ENCODE measurements at places on chromosomes 7 and 10.

DNA sequence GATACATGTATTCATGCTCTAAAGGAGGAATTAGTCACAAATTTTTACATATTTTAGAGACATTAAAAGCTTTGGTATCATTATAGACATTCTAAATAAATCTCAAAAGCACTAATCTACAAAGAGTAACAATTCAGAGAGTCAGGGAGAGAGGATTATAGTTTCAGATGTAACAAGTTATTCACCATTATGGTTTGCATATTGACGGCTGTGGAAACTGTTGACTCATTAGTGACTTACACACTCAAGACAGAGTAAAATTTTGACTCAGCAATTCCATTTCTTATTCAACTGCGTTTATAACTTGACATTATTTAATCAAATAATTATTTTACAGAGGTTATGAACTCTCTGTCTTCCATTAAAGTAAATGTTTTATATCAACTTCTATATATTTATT, 95.4 kb upstream of the SEMA3C start:
- no peak for DNase-seq

- no peak for DNase-seq
These were observed 90.8 kb downstream of the ELAPOR2 start for GRCh38 chr7:86968618-86969017.

- DNase-seq, result no peak
These were observed 87.3 kb upstream of the STEAP1B start for GRCh38 chr7:22587322-22587721.

- DNase-seq, result no peak
These were observed 327.2 kb upstream of the BMPER start for GRCh38 chr7:33578166-33578565.

GRCh38 chr7:142983825-142984224, 21.7 kb upstream of the KEL start:
- DNase-seq, result no peak

DNA sequence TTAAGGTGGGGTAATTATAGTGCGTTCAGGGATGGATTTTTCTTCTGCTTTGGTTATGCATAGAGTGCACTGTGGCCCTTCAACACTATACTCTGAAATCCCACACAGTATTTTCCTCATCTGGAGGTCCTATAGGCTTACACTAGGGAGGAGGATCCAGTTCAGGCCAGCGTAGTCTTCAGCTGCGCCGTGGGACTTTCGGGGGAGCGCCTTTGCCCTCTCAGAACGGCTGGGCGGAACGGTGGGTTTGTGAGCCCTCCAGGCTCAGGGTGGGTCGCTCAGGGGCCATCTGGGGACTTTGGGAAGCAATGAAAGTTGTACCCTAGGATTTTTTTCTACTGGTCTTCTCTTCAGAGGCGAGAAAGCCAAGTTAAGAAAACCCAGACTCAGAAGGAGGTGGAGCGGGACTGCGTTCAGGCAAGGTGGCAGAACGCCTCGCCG, 652 bp upstream of the VPS26A start:
- no peak for DNase-seq

DNA sequence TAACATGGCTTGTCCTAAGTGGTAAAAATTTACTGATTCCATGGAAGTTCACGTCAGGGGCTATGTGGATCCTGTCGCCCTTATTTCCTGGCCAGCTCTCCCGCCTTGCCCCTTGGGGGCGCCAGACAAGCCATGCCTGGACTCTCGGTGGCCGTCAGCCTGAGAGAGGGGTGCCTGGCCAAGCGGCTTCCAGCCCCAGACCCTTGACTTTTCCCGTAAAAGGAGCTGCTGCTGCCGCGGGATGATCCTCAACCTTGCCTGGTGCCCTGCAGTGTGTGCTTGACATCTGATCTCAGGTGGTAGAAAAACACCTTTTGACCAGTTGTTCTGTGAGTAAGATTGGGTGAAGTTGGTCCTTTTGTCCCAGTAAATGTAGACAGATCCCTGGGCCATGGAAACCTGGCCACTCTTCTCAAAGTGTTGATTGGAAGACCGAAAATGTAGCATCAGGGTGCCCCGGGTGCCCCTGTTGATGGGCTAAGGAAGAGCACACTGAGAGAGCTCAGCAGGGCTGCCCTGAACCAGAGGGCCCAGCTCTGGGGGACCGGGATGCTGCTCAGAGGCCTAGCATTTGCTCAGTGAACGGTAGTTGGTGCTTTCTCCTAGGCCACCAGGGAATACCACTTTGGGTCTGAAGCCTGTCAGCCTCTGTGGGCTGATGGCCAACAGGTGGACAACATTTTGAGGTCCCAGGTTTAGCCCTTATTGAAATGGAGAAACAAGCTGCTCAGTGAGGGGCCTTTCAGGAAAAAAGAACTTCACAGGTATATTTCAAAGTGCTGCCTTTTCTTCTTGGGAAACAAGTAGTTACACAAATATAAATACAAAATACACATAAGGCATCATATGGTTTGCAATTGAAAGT, 162.5 kb downstream of the LRMDA start:
- DNase-seq, result no peak

GRCh38 chr7:99642027-99642426, 25.3 kb downstream of the ZSCAN25 start:
- no peak for DNase-seq

GRCh38 chr7:130875265-130875741, 141.3 kb upstream of the KLF14 start:
- DNase-seq, result no peak

GRCh38 chr10:59905731-59906416, 482 bp downstream of the CCDC6 start:
- no peak for DNase-seq

DNA sequence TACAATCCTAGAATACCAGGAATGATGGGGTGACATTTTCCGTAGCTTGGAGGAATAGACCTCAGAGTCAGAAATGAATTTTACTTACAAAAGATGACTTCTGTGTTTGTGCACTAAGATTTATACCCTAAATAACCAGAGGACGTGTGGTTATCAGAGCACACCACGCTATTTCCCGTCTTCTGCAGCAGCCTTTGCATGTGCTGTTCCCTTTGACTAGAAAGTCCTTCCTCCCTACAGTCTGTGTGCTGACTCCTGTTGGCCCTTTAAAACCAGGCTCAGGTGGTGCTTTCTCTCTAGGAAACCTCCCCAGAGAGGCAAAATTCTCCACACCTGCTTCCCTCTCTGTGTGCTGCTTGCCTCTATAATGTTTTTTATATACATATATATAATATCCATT, 73.3 kb upstream of the SMNDC1 start:
- DNase-seq, result no peak

GRCh38 chr10:125003146-125003900, 61.4 kb downstream of the ZRANB1 start:
- no peak for DNase-seq

GRCh38 chr10:116522803-116523381, 22.8 kb upstream of the PNLIP start:
- DNase-seq, result no peak

DNA sequence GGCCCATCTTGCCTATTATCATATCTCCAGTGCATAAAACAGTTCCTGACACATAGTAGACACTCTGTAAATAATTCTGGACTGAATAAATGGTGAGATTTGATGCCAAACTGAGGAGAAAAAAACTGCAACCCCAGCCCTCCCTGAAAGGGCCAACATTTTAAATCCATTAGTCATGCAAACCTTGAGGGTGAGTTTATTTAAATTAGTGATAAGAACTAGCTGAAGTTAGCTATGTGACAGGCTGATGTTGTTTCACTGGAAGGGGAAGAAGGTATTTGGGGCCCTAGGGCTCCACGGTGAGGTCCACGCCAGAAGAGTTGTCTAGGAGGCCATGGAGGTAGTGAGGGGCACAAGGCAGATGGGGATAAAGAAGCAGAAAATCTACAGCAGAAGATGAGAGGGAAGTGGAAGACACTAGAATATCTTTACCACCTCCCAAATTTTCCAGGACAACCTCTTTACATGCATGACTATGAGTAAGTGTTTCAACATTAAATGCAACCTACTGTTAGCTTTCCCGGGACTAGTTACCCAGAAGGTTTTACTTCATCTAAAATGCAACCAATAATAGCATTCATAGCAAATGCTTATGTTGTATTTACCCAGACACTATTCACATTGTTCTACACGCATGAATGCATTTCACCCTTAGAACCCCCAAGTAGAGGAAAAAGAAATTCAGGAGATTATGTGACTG, 183.2 kb upstream of the LYZL1 start:
- no peak for DNase-seq

DNA sequence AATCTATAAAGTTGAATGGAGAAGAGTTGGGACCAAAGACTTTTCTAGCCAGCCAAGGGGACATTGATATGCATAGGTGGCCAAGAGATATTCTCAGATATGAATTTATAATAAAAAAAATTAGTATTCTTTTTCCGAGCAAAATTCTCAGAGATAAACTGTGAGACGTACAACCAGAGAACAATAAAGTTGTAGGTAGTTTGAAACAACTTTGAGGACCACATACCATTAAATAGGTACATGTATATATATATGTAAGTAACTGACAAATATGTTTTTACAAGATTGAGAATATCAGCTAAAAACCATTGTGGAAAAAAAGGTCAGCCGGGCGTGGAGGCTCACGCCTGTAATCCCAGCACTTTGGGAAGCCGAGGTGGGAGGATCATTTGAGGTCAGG, 56.5 kb downstream of the EXOC4 start:
- DNase-seq, result no peak

DNA sequence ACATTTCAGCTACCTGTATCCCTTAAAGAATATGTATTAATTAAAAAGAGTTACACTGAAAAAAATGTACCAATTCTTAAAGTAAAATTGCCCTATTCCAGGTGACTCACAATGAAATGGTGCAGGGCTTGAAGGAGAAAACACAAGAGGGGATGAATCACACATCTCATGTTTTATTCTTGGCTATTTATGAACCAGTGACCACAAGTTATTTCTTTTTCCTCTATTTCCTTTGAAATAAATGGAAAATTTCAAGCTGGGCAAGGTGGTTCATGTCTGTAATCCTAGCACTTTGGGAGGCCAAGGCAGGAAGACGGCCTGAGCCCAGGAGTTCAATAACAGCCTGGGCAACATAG, 106.8 kb downstream of the UBE2H start:
- DNase-seq, result no peak

DNA sequence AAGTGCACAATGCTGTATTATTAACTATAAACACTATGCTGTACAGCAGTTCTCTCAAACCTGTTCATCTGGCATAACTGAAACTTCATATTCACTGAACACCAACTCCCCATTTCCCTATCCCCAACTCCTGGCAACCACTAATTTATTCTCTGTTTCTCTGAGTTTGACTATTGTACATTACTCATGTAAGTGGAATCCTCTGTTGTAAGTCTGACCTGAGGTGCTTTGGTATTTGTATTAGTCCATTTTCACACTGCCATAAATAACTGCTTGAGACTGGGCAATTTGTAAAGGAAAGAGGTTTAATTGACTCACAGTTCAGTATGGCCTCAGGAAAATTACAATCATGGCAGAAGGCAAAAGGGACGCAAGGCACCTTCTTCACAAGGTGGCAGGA, 266.3 kb downstream of the PPP1R3A start:
- DNase-seq, result no peak

DNA sequence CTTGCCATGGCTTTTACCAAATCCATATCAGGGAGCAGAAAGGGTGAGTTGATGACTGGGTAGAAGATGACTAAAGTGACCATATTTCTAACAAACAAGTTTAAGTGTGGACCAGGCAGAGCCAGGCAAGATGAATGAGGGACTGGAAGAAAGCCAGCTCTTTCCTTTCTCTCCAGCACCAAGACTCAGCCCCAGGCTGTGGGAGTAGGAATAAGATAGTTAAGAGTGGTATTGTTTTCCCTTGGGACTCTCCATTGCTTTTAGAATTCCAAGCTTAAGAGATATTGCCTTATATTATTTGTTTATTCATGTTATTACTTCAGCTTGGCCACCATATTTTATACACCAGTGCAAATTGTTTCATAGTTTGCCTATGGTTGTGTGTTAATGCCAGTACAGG, 28.8 kb upstream of the TSPAN33 start:
- DNase-seq, result no peak

- no peak for DNase-seq
These were observed 4.0 kb downstream of the ARHGAP22 start for GRCh38 chr10:48600645-48601505.

GRCh38 chr10:113044016-113044755, 94.1 kb downstream of the TCF7L2 start:
- no peak for DNase-seq

- no peak for DNase-seq
These were observed 45.4 kb upstream of the CACNB2 start for GRCh38 chr10:18094793-18095192.
